ENCODE measurements at places on chromosomes 2 and 18.

- DNase-seq: no peak
Observed at GRCh38 chr2:132754392-132754791, 84.4 kb upstream of the LYPD1 start.

DNA sequence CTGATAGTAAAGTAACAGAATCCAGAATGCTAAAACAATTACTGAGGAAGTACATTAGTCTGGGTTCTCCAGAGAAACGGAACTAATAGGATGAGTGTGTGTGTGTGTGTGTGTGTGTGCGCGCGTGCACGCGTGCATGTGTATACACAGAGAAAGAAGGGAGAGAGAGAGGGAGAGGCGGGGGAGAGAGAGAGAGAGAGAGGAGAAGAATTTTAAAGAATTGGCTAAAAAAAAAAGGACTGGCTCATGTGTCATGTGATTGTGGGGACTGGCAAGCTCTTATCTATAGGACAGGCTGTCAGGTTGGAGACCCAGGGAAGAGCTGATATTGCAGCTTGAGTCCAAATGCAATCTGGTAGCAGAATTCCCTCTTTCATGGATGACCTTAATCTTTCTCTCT lies 976.2 kb upstream of the CDH2 start:
- DNase-seq: no peak

GRCh38 chr2:104033399-104033798 lies 820.5 kb upstream of the POU3F3 start:
- no peak for DNase-seq

- no peak for DNase-seq
Observed at GRCh38 chr2:105194022-105194675, 47.4 kb upstream of the GPR45 start.

DNA sequence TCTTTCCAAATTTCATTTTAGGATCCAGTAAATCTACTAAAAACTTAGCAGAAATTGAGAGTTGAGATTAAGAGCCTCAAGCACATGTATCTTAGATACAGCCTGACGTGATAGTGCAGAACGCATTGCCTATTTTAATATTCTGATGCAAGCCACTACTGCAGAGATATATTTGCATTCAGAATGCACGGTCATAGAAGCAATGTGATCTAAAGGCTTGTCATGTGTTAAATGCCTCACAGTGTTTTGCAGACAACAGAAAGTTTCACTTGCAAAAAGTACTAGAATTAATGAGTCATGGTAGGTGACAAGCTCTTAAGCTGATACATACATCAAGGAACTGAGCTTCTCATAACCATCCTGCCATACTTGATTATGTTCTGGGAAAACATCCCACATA lies 886.7 kb upstream of the CHAC2 start:
- DNase-seq: no peak

GRCh38 chr18:57469884-57470283 lies 34.7 kb downstream of the ONECUT2 start:
- no peak for DNase-seq

DNA sequence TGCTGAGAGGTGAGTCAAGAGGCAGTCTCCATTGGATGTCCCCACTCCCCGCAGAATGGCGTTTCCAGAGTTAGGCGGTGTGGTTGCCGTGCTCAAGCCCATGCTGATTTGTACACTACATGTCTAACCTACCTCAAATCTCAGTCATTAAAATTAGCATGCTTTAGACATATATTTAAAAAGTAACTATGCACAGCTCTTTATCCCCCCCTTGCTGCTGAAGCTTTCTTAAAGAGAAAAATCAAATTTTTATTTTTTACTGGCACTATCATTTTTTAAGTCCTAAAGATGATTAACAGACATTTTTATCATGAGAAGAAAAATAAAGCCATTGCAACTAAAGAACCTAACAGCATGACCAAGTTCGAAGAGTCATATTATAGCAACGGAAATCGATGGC lies 42.9 kb downstream of the BOLA3 start:
- DNase-seq: no peak

DNA sequence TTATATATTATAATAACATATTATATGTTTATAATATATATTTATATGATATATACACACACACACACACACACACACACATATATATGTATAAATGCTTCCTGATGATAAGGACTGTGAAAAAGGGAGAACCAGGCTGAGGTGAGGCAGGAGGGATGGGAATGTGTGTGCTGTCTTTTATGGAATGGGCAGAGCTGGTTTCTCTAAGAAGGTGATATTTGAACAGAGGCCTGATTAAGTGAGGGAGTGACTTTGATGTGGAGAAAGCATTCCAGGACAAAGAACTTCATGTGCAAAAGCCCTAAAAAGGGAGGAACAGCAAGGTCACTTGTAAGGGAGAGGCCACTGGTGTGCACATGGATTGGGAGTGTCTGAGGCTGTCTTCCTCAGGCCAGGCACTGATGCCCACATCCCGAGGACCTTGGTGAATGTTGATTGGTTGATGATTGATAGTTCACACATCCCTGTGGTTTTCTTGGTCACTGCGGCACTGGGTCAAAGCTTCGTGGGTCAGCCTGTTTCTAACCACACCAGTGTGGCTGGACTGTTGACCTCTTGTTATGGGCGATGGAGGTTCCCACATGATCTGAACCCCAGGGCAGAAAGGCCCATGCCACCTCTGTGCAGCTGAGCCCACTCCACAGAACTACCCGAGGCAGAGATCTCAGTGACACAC lies 196.9 kb downstream of the MYCN start:
- no peak for DNase-seq

DNA sequence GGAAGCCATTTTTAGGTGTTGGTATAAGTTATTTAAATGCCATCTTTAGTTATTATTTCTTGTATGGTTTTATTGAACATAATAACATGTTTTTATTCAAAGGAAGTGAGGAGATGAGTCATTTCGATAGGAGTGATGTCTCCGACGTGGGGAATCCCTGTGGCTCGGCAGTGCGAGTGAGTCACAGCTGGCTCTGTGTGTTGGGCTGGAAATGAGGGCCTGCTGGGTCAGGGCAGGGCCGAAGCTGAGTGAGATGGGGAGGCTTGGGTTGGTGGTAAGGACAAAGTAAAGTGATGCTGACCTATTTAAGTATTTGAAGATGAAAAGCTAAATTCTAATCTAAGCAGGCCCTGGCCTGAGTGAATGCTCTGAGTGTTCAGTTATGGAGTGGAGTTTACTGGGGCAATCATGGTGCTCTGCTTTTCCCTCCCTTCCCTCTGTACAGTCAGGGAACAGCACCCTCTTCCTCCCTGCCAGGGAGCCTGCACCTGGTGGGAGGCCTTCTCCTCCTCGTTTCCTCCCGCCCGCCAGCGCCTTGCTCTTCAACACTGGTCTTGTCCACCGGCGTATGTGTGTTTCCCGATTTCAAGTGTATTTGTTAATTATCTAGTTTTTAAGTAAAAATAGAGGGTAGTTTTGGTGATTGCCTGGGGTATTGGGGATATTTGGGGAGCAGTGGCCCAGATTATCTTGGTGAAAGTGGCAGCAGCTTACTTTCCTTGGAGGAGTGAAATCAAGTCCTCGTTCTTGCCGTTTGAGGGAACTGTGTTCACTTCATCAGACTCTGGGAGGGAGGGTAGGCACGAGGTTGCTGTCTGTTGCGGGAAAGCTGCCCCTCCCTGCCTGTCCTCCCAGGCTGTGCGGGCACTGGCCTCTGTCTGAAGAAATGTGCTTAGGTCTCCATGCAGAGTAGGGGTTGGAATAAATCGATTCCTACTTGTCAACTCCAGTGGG lies 157.0 kb downstream of the LDLRAD4 start:
- DNase-seq: peak; percentile 75

DNA sequence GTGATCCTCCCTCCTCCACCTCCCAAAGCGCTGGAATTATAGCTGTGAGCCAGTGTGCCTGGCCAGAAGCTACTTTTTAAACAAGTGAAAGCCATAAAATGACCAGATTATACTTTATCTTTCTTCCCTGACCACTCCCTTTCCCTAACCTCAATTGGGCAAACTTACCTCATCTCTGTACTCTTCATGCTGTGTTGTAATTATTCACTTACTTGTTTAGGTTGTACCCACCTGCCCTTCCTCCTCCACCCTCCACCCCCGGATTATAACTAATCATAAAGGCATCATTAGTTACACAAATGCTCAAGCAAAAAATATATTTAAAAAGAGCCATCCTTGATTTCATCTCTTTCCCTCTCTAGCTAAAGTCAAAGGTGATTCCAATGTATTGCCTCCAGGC lies 279.9 kb downstream of the SETBP1 start:
- no peak for DNase-seq

- no peak for DNase-seq
Observed at GRCh38 chr2:135162786-135163185, 110.7 kb downstream of the RAB3GAP1 start.

GRCh38 chr2:191682126-191682525 lies 4.2 kb downstream of the NABP1 start:
- no peak for DNase-seq

- DNase-seq: no peak
Observed at GRCh38 chr2:85288244-85288725, 39.5 kb downstream of the TGOLN2 start.

- no peak for DNase-seq
Observed at GRCh38 chr2:158378926-158379325, 77.6 kb downstream of the CCDC148 start.

DNA sequence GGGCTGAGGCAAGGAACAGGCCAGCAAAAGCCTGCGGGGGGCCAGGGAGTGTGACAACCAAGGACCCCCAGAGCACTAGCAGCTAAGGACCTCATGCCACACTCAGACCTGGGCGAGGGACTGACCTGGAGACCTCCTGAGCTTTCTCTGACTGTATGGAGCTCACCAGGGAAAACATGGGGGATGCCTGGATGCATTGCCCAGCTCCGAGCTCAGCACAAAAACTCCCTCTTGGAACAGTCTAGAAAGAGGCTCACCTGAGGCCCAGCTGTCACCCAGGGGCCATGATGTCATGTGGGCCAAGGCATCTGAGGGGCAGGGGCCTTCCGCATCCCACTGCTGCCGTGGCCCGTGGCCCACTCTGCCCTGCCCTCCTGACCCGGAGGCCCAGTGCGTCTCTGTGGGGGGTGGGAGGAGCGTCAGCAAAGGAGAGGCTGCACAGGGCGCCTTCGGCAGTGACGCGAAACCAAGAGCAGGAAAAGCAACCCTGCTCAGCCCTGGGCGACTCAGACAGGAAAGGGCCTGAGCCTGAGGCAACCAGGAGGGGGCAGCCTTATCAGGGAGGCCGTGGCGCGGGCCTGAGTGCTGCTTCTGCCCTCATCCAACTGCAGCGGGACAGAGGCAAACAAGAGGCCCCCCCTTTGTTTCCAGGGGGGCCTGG lies 57.3 kb upstream of the ALPP start:
- DNase-seq: no peak

DNA sequence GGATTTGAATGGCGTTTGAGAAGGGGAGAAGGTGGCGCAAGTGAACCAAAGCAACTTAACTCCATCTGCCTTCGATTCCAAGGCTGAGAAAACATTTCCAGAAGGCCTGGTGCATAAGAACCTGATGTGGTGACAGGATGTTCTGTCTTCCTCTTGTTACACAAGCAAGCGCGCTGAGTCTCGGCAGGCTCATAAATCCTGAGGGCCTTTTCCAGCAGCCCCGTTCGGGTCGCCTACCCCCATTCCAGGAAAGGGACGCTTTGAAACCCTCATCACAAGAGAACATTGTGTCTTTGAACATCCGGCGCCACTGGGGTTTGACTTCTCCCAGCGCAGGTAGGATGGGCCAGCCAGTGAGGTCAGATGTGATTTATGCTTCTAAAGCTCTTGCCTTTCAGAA lies 403.5 kb downstream of the SETBP1 start:
- DNase-seq: no peak

- DNase-seq: no peak
Observed at GRCh38 chr2:200787351-200788120, 24.2 kb upstream of the BZW1 start.

DNA sequence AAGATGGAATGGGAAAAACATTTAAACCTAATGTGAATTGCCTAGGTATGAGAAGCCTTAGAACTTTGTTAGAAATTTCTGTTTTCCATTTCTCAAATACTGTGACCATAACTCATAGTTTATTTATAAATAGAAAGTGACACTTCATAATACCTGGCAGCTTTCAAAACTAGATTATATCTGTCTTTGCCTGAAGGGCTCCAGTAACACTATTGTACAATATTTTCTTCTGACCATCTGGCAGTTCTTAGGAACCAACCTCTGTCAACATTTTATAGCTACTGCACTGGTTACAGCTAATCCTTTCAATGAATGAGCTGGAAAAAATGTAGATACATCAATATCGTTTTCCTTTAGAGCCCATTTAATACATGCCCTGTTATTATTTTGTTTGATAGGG lies 237.4 kb downstream of the CAMKMT start:
- no peak for DNase-seq

- DNase-seq: no peak
Observed at GRCh38 chr2:29786361-29786760, 135.0 kb downstream of the ALK start.

DNA sequence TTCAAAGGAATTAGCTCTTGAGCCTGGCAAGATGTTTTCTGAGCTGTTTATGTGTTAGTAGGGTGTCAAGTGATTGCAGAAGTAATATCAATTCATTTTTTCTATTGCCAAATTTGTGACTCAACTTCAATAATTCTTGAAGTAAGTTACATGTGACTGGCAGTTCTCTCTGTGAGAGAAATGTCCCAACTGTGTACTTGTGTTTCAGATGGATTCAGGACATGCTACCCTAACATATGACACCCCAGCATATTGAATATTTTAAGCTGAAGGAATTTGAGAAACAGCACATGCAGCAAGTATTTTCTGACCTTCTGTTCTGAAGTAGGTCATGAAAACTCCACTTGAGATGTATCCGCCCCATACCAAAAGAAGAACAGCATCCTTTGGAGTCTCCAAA lies 263.6 kb downstream of the XIRP2 start:
- DNase-seq: no peak

- DNase-seq: no peak
Observed at GRCh38 chr18:24546307-24546706, 85.9 kb downstream of the HRH4 start.

- DNase-seq: no peak
Observed at GRCh38 chr2:198991431-198991830, 466.3 kb downstream of the SATB2 start.

- DNase-seq: no peak
Observed at GRCh38 chr2:172249334-172249733, 146.6 kb upstream of the DLX2 start.

- peak; percentile 11 for DNase-seq
Observed at GRCh38 chr2:39437522-39438296, 624 bp upstream of the MAP4K3 start.

DNA sequence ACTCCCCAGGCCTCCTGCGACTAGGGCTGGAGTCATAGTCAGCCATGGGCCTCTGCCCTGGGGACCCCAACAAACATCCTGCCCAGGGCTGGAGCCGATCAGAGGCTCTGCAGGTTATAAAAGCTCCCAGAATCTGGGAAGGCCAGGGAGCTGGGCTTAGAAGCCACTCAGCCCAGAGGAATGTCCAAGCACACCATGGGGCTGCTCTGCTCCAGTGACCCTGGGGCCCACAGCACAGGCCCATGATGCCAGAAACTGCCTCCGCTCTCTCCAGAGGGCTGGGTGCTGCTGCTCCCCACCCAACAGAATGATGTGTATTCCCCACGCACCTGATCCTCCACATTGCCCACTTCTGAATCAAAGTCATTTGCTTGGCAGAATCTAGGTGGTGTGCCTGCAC lies 88.5 kb downstream of the ARMC9 start:
- no peak for DNase-seq

Data from activated T-helper 9 cell treated with anti-CD3 and anti-CD28 coated beads, Interleukin-2, amount 50 U/mL, for 16 hours (primary cell).